Hepatocyte (in vitro differentiated cells): ENCODE measurements at places on chromosomes 12 and 14.

GRCh38 chr12:84161296-84161695 is 751.3 kb downstream of the SLC6A15 start:
- DNase-seq: no peak

DNA sequence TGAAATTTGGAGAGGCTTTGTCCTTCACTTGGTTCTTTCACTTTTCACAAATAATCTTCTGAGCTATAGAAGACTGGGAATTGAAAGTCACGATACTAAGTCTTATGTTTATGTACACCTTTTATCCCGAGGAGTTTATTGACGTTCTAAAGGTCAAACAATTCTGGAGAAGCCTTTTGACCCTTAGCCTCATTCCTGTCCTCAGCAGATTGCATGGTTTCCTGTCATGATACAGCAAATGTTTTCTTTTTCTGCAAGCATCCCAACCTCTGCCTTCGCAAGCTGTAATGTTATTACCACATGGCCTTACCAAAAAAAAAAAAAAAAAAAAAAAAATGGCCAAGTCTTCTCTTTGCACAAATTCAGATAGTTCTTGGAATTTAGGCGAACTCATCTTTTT is 411.7 kb upstream of the FLRT2 start:
- no peak for DNase-seq

- no peak for DNase-seq
Observed at GRCh38 chr14:32821964-32822653, 116.6 kb upstream of the NPAS3 start.

GRCh38 chr14:36940476-36940875 is 231.9 kb downstream of the SLC25A21 start:
- DNase-seq: no peak

GRCh38 chr12:131793243-131794022 is 34.8 kb upstream of the MMP17 start:
- DNase-seq: no peak

- DNase-seq: no peak
Observed at GRCh38 chr14:104868811-104869572, 3.9 kb downstream of the CEP170B start.

DNA sequence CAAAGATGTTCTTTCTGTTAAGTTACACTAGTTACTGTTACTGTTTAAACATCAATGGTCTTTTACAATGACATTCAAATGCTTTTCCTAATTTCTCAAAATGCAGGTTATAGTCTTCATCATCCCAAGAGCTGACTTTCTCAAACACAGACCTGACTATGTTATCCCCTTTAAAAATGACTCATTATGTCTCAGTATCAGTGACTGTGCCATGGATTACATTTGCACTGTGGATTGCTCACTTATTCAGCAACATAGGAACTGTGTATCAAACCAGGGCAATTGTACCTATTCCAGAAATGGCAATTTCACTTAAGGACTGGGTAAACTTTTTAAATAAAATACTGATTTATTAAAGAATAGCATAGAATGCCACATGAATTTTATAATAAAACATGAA is 630.2 kb upstream of the NOVA1 start:
- no peak for DNase-seq

DNA sequence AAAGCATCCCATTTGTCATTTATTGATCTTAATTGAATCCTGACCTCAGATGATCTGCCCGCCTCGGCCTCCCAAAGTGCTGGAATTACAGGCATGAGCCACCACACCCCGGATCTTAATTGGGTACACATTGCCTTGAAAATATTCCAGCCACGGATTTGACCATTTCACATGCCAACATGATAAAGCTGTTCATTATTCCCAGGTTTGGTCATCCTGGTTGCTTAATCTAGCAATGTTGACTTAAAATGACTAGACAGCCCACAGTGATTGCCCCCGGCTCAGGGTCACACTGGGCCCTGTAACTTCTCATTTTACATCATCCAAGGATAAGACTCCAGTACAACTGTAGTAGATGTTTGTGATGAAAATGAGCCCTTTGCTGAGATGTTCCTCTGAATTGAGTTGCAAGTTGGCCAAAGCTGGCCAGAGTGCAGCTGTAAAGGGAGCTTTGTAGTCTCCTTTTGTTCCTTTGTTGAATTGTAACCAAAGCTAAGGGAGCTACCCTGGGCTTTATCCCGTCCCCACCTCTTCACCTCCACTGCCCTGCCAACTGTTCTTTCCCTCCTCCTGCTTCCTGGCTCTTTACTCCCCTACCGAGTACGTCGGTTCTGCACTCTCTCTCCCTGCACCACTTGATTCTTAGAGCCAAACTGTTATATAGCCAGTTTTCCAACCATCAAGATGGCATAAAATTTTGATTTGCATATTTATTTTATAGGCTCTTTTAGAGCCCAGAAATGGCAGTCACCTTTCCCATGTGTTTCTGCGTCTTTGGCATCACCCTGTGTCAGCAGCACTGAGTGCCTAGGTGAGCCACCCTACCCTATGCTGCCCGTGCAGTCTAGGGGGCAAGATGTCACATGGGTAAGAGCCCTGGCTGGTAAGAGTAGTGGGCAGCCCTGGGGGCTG is 141.3 kb upstream of the HIF1A start:
- DNase-seq: peak; percentile 51

DNA sequence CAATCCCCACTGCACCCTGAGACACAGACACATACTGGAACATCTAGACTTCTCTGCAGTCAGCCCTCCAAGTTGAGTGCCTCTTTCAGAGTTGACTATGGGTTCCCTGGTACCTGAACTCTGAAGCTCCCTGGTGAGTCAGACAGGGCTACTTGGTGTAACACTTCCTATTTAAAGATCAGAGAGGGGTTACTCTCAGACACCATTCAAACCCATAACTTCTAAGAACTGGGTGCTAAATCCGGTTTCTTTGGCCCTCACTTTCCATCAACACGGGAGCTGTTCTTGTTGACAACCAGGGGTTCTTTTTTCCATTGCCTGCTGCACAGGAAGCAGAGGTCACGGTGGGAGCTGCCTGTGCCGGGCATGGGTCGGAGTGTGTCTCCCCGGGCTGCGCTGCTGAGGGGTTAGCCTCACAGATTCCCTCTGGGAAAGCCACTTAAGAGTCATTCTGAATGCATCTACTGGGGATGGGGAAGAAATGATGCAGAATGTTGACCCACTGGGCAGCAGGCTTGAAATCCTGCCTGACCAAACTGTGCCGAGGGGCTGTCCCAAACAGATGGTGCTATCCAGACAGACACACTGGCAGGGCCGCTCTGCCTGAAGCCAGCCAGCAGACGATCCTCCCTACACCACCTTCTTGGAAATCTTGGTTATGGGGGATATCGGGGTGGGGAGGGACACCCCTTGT is 74.1 kb downstream of the PITPNM2 start:
- DNase-seq: no peak

GRCh38 chr12:26935636-26936378 is 2.0 kb downstream of the INTS13 start:
- DNase-seq: no peak

- peak; percentile 57 for DNase-seq
Observed at GRCh38 chr12:122265886-122266229, 436 bp downstream of the VPS33A start.

DNA sequence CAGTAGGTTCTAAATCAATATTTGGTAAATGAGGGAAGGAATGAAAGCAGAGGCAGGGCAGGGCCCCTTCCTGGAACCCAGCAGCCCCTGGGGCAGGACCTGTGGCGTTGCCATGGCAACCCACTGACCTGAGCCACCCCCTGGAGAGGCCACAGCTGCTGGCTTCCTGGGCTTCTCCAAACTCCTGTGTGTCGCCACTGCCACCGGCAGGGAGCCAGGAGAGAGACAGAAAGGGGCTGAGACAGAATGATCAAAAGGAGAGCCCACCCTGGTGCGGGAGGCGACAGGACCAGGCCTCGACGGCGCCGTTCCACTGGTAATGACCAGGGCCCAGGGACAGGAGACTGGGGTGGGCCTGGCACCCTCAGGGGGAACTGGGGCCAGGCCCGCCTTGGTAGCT is 18.2 kb downstream of the RFX4 start:
- DNase-seq: no peak

GRCh38 chr12:129911428-129912049 is 7.7 kb upstream of the TMEM132D start:
- DNase-seq: peak; percentile 84

DNA sequence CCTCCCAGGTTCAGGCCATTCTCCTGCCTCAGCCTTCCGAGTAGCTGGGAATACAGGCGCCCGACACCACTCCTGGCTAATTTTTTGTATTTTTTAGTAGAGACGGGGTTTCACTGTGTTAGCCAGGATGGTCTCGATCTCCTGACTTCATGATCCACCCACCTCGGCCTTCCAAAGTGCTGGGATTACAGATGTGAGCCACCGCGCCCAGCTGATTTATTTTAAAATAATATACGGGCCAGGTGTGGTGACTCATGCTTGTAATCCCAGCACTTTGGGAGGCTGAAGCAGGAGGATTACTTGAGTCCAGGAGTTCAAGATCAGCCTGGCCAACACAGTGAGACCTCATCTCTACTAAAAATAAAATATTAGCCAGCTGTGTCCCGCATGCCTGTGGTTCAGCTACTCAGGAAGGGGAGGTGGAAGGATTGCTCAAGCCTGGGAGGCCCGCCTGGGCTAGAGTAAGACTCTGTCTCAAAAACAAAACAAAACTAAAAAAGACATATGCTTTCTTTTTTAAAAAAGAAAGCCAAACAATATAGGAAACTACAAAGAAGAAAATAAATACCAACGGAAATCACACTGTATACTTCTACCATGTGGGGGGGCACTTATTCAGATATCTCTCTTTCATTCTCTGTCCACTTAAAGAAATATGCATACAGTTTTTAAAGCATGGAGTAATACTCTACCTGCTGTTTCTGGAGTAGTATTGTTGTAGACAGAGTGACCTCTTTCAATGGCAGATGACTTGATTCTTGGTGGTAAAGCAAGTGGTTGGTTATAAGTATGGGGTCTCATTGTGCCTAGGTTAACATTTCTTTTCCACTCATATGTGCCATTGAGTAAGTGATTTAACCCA is 930 bp upstream of the MIA2 start:
- peak; percentile 30 for DNase-seq

- DNase-seq: no peak
Observed at GRCh38 chr12:43824207-43824775, 11.6 kb upstream of the TMEM117 start.

- DNase-seq: no peak
Observed at GRCh38 chr12:57106021-57106708, 5.0 kb downstream of the STAT6 start.

DNA sequence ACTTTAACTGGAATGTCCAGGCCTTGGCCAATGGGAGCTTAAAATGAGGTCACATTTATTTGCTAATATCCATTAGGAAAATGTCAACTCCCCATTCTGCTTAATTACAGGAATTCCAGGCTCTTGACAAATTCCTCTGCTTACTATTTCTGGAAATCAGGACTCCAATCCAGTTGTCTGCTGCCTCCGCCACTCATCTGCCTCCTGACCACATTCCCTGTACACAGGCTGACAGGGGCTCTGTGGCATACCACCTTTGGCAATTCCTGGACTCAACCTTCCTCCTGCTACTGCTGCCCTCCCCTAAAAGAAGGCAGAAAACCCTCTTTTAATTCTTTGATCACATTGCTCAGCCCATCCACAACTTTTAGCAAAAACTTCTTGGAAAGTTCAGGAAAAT is 37.9 kb downstream of the KICS2 start:
- DNase-seq: no peak

GRCh38 chr12:8817856-8818255 is 4.6 kb upstream of the A2ML1 start:
- DNase-seq: no peak

DNA sequence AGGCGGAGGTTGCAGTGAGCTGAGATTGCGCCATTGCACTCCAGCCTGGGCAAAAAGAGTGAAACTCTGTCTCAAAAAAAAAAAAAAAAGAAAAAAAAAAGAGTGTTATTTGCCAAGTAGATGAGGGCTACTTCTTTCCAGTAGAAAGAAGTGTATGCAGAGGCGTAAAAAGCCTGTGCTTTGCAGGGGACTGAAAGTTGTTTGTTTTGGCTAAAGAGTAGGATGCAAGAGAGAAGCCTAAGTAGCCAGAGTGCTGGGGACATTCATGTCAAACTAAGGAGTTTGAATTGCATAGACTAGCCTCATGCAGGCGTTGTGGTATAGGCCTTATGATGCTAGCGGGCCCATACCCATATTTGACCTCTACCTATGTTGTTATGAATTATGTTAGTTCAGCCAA is 9.5 kb downstream of the HSD17B6 start:
- DNase-seq: no peak

GRCh38 chr14:69259527-69260189 is at the start of gene GALNT16:
Gene GALNT16 (plus strand): TSS chr14:69260158. CDS start chr14:69260291, 133 bp downstream.
- peak; percentile 63 for DNase-seq

DNA sequence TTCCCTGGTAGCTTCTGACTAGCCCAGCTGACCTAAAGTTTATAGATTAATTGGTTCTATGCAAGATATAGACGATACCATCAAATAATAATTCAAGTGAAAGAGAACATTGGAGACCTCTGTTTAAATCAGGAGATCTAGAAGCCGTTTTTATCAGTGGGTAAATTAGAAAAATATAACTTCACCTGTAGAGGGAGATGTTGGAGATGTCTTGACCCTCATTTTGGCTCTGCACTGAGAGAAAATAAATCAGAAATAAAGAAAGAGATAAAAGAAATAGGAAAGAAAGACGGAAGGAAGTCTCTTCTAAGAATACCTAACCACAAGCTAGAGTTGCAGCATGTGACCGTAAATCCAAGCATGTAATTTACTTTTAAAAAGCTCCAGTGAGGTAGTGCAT is 684.5 kb downstream of the C12orf50 start:
- no peak for DNase-seq

GRCh38 chr12:3827301-3828000 is 45.7 kb downstream of the PARP11 start:
- DNase-seq: no peak

- no peak for DNase-seq
Observed at GRCh38 chr12:80230068-80230467, 130.7 kb downstream of the OTOGL start.
